CD4-positive, alpha-beta T cell treated with Interleukin-21 for 1 hour (primary cell): ENCODE measurements at places on chromosomes 3 and 15.

DNA sequence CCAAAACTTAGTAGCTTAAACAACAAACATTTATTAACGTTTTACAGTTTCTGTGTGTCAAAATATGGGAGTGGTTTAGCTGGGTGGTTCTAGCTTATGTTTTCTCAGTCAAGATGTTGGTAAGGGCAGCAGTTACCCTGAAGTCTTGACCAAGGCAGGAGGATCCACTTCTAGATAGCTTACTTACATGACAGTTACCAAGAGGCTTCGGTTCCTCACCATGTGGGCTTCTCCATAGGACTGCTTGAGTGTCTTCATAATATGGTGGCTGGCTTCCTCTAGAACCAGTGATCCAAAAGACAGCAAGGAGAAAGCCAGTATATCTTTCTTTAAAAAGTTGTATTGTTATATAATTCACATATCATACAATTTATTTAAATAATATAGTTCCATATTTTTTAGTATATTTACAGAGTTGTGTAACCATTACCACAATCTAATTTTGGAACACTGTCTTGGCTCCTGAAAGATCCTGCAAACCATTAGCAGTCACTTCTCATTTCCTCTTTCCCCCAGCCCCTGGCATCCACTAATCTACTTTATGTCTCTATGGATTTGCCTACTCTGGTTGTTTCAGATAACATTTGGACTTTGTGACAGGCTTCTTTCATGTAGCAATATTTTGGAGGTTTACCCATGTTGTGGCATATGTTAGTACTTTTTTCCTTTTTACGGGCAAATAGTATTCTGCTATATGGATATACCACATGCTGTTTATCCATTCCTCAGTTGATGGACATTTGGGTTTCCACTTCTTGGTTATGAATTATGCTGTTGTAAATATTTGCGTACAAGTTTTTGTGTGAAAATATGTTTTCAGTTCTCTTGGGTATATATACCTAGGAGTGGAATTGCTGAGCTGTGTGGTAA is 33.3 kb downstream of the MAPK6 start:
- no peak for DNase-seq

GRCh38 chr15:89749054-89749453 is 2.0 kb downstream of the MESP1 start:
- no peak for DNase-seq

GRCh38 chr15:78374436-78375393 is 34.6 kb downstream of the CRABP1 start:
- DNase-seq = no peak

GRCh38 chr3:49122022-49122421 is 1.4 kb upstream of the USP19 start:
- DNase-seq = no peak

DNA sequence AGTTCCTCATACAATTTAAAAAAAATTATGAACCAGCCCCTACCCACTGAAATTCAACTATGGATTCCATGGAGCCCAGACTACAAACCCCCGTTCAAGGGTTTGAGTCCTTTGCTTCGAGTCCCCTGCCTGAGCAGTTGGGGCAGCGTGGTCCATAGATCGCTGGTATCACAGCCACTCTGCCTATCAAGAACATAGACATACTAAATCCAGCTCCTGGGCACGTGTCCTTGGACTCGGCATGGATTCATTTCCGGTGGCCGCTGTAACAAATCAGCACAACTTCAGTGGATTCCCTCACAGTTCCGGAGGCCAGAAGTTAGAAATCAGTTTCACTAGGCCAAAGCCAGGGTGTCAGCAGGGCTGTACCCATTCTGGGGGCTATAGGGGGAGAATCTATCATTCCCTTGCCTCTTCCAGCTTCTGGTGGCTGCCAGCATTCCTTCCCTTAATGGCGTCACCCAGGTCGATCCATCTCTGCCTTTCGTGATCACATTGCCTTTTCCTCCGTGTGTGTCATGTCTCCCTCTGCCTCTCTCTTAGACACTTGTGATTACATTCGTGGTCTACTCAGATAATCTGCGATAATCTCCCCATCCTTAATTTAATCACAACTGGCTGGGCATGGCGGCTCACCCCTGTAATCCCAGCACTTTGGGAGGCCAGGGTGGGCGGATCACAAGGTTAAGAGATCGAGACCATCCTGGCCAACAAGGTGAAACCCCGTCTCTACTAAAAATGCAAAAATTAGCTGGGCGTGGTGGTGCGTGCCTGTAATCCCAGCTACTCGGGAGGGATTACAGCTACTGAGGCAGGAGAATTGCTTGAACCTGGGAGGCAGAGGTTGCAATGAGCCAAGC is 4.6 kb upstream of the TMEM44 start:
- no peak for DNase-seq

GRCh38 chr15:94059013-94059587 is 172.3 kb upstream of the MCTP2 start:
- DNase-seq = no peak

DNA sequence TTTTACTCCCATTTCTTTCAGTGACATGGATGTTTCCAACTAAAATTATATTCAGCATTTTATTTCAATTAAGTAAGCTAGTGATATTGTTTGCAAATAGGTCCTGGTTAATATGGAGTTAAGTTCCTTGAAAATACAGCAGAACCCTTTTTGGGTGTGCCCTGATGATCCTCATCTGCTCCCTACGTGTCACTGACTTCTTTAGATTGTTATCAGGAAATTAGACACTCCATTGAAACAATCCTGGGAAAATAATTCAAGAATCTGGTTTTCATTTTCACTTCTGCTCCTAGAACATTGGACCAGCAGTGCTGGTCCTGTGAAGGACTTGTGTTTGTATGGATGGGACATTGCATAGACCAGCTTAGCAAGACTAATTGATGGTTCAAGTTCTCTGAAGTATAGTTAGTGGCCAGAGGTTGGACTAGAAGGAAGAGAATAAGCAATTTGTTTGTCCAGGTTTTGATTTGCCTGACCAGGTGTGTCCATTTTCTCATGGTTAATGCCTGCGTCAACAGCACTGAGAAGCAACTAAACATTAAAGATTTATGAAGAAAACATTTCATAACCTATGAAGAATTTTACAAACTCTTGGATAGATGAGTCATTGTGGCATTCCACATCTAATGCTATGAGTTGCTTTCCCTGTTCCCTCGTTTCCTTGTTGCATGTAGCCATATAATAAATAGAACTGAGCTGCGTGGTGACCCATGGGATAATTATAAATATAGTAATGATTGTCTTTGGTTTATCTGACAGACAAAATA is 95.8 kb downstream of the ZPLD1 start:
- no peak for DNase-seq

GRCh38 chr15:96234109-96234892 is 96.2 kb upstream of the NR2F2 start:
- no peak for DNase-seq

DNA sequence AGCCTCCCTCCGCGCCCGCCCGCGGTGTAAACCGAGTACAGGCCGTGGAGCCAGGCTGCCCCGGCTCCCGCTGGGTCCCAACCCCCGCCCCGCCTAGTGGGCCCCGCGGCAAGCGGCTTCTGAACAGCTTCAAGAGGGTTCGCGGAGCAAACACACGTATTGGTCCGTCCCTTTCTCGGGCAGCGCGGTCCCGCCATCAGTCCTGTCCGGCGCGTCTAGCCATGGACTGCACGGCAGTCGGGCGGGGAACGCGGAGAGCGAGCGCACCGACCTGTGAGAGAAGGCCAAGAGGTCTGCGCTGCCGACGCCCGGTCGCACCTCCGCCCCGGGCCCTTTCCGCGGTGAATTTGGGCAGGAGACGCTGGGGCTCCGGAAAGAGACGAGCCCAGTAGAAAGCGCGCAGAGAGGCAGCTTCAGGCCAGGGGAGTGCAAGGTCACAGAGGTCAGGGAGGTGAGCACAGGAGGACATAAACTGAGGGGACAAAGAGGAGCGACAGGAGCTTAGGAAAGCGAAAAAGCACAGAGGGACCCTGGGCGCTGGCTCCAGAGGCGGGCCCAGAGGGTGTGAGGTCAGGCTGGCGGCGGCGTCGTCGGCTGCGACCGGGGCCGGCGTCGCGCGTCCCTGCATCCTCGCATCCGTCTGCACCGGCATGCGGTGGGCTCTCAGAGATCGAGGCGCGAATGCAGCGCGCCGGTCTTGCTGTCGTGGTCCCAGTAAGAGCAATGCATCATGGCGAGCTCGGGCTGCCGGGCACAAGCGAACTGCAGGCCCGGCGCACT is 1.8 kb downstream of the FOXL2 start:
- DNase-seq = no peak

GRCh38 chr3:129289201-129289921 is 10.7 kb downstream of the HMCES start:
- DNase-seq = no peak

DNA sequence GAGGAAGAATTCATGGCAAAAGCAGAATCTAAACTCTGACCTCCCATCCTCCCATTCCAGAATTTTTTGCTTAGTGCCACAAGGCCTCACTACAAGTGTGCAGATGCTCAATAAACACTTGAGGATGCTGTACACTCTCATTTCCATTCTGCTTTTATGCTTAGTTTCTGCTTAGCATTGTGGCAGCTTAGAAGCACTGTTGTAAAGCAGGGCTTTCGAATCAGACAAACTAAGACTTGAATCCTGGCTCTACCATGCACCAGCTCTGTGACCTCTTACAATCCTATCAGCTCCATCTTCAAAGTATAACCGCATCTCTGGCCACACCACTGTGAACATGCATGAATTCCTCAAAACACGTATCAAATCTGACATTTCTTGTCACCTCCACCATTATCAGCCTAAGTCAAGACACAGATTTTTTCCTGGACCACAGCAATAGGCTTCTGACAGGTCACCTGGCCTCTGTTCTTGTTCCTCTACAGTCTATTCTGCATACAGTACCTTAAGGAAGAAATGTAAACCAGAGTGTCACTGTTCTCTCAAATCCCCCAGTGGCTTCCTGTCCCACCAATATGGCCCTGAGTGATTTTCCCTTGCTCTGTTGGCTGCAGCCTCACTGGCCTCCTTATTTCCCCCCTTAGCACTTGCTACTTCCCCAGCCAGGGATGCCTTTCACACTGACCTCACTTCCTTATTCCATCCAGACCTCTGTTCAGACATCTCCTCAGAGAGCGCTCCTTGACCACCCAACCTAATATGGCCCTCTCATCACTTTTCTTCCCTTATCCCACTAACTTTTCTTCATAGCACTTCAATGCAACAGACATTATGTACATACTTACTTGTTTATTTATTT is 8.1 kb upstream of the PHC3 start:
- DNase-seq = no peak

DNA sequence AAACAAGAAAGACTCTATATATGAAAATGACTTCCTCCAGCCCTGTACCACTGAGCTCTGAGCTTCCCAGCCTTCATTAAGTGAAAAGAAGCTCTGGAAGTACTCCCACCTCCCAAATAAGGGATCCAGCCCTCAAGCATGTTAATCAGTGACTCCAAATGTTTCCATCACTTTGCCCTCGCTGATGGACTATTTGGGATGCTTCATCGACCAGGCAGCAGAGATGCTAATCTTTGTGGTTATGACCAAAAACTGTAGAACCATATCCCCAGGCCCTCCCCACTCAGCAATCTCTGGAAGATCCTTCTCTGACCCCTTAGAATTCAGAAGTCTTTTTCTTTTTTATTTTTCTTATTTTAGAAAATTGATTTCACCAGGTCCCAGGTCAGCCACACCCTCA is 2.3 kb upstream of the CTDSPL start:
- DNase-seq = no peak

DNA sequence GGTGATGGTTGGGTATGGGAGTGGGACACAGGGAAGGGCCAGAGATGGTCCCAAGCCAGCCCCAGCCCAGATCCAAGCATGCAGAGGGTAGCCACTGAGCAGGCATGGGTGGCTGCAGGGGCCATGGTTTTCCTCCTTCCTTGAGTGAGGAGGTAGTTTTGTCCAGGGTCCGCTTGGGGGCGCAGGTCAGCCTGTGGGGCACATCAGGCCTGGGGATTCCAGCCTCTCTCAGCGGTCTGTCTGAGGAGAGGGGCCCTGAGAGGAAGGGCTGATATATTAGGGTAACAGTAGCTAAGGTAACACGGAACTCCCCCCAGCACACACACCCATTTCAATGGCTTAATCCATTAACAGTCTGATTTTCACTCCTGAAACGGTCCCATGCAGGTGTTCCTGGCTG is 22.7 kb upstream of the LCTL start:
- no peak for DNase-seq

DNA sequence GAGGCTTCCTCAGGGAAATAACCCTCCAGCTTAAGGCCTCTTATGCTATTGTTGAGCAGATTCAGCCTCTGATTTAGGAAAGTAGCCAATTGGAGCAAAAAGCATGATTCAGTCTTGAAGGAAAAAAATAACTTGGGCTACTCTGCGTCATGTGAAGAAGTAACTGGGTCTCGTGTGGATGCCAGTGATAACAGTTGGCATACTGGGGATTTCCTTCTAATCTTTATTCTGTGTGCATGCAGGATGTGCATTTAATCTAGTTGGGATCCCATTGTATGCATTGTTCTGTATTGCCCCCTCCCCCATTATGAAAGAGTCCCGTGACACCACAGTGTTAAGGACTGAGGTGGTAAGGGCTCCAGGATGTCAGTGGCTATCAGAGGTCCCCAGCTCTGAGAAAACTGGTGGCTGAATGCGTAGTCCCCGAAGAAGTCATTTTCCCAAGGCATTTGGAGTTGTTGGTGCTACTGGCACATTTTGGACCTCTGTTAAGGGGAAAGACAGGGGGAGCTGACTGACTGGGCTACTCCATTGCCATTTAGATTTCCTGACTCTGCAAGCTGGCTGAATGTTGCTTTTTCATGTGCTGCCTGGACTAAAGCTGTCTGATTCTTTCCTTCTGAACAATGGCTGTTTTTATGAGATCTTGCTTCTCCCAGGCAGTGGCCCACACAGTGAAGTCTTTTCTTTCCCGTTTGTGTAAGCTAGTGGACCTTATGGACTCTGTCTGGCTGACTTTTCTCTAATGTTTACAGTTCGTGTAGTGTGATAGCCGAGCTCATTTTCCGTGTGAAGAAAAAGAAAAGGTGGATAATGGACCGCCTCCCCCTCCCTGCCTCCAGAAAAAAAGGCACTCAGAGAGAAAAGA is 38.4 kb upstream of the TRAK1 start:
- no peak for DNase-seq

DNA sequence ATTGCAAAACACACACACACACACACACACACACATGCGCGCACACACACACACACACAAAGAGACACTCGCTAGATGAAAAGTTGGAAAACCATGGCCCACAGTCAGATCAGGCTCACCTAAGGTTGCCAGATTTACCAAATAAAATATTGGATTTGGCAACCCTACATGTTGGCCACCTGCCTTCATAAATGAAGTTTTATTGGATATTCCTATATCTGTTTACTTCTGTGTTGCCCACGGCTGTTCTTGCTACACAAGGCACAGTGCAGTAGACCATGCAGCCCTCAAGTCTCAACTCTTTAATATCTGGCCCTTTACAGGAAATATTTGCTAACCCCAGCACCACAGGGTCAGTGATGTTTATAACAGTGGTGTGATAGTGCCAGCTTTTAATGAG is 445.0 kb upstream of the PROK2 start:
- DNase-seq = no peak

- no peak for DNase-seq
These were observed 34.2 kb upstream of the TSEN2 start for GRCh38 chr3:12449889-12450682.

- no peak for DNase-seq
These were observed 121.2 kb downstream of the MECOM start for GRCh38 chr3:169542331-169542751.
